ENCODE measurements at places on chromosomes 11 and 22. TPM values are rescaled to one million over a fixed set of nuclear protein-coding genes. Genes with fewer than 3 reads are reported as not detected.

GRCh38 chr11:75376175-75376574 is 23.1 kb upstream of the RPS3 start:
- no peaks in the 10 kb centered on the region for H3K4me1 ChIP-seq
- no peak for DNase-seq
- H3K36me3 ChIP-seq = no peaks in the 10 kb centered on the region
- H3K27ac ChIP-seq = no peak overlapping the region

DNA sequence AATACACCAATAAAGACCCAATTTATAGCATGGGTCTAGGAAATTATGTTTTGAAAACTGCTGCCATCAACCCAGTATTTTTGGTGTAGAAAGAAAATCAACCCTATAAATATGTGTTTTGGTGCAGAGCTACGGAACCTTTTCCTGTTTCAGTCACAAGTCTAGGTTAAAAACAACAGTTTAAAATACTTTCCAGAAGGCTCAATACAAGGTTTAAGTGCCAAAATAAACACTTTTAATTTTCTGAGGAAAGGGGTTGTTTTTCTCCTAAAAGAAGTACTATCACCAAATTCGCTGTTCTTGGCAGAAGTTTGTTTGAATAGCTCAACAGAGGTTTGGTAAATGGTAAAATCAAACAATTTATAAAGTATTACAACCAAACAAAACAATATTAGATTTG is 201.3 kb downstream of the TMEM135 start:
- H3K4me1 ChIP-seq = no peaks in the 10 kb centered on the region
- no peaks in the 10 kb centered on the region for H3K36me3 ChIP-seq
- H3K27me3 ChIP-seq = no peaks in the 10 kb centered on the region
- no peak overlapping the region for H3K27ac ChIP-seq

TREH gene
- 1.1 TPM for polyA plus RNA-seq

- DNase-seq = peak; percentile 81
- no peak overlapping the region for H3K4me3 ChIP-seq
- H3K27ac ChIP-seq = peak overlapping the region; percentile 78
- no peaks in the 10 kb centered on the region for H3K36me3 ChIP-seq
Observed at GRCh38 chr22:50544078-50544745, 1.5 kb upstream of the KLHDC7B start.

OR4D5 gene
- not detected for polyA plus RNA-seq

DNA sequence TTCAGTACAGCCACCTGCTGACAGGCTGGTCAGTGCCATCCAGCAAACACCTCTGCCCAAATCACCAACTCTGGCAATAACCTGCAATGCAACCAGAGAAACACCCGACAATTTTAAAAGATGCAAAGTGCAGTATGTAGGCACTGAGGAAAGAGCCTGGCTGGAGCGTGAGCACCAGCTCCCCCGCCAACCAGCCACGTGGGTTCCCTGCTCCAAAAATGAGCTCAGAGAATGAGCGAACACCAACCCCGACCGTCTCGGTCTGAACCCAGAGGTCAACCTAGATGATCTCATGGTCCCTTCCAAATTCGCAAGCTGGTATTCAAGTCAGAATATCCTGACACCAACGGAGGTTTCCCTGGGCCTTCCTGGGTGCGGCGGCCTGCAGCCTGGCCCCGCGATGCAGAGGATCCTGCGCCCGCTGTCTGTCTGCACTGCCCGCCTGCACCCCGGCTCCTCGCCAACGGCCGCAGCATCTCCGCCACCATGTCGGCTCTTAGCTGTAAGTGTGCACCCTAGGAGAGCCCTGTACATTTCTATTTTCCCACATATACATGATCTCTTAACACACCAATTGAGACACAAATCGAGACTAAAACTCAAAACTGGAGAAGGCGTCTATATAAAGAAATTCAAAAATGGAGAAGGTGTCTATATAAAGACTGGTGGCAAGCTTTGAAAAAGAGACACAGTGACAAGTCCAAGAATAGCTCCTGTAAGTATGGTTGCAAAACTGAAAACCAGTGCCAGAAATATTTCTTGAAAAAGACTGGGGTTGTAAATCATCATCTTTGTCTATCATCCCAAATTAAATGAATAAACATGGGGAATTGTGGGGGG is 22.8 kb downstream of the TMEM184B start:
- peaks cover 30% of the 10 kb centered on the region for H3K36me3 ChIP-seq
- peaks cover 11% of the 10 kb centered on the region for H3K4me1 ChIP-seq
- H3K27me3 ChIP-seq = no peaks in the 10 kb centered on the region
- H3K4me3 ChIP-seq = no peak overlapping the region

DNA sequence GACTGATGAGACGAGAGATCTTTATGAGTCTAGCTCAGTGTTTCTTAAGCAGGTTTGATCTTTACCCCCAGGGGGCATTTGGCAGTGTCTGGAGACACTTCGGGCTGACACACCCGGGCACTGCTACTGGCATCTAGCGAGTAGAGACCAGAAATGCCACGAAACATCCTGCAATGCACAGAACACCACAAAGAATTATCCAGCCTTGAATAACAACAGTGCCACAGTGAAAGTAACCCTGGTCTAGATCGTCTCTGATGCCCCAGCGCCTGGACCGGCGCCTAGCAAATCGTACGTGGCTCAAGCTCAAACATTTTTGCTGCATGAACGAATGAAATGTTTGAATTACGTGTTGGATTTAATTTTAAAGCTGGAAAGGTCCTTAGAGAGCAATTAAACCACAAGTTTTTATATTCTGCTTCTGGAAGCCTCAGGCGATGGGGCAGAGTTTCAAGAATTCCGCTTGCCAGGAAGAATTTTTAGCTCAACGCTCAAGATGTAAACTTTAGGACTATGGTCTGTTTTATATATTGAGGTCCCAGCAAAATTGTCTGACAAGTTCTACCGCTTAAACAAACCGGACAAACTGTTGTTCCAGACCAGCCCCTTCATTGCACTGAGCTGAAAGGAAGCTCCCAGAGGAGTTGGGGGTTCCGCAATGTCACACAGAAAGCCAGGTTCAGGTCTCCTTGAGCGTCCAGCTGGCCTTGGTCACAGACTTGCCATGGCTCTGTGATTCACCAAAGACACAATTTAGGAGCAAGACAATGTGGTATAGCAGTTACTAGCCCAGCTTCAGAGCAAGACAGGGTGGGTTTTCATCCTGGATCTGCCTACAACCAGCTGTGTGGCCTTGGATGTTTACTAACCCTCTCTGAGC is 44.2 kb upstream of the SMTN start:
- H3K27ac ChIP-seq = no peak overlapping the region
- no peak overlapping the region for H3K4me3 ChIP-seq
- H3K4me1 ChIP-seq = no peaks in the 10 kb centered on the region
- no peaks in the 10 kb centered on the region for H3K27me3 ChIP-seq
- peak; percentile 56 for DNase-seq

GRCh38 chr22:19909350-19910179 is 32.0 kb upstream of the COMT start:
- H3K27ac ChIP-seq = no peak overlapping the region
- H3K27me3 ChIP-seq = no peaks in the 10 kb centered on the region
- H3K36me3 ChIP-seq = peaks cover 42% of the 10 kb centered on the region
- H3K4me3 ChIP-seq = no peak overlapping the region
- DNase-seq = peak; percentile 81
- H3K4me1 ChIP-seq = no peaks in the 10 kb centered on the region

USP2 gene
- polyA plus RNA-seq = 1.7 TPM
